NCI-H1694 treated with DMSO at 0.1 percent for 48 hours (cell line): ENCODE measurements at places on chromosomes 4 and X.
A peak's percentile ranks its signal among the peaks of the same experiment; 100 is the strongest.

DNA sequence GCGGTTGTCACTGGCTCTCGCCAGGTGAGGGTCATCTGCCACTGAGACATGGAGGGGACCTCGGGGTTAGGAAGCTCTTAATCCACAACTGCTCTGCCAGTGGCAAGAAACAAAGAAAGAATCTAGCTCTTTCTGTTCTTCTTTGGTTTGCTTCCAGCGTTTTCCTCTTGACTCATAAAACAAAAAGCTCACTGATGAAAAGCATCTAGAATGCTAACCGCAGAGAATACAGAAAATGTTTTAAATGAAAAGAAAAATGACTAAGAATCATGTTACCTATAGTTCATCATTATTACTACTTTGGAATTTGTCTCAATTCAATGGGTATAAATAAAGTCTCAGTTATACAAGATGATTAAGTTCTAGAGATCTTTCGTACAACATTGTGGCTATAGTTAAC, 274.8 kb upstream of the TENM3 start:
- DNase-seq = no peak

GRCh38 chrX:56987741-56988140, 7.6 kb downstream of the SPIN3 start:
- no peak for DNase-seq

GRCh38 chrX:154967603-154968002, 54.9 kb downstream of the F8 start:
- no peak for DNase-seq

DNA sequence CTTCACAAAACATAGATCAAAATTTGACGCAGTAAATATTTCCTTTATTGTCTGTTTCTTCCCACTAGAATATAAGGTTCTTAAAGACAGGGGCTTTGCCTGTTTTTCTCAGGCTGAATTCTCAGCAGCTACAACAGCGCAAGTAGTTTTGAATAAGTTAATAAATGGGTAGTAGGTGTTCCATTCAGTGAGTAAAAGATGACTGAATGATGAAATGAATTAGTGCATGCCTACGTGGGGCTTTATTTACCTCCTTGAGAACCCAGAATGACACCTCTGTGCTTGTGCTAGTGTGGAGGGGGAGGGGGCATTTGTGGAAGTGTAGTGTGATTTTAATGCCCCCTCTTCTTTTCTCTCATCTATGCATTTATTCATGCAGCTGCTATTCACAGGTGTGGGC, 278.9 kb downstream of the FBXW7 start:
- DNase-seq = no peak

DNA sequence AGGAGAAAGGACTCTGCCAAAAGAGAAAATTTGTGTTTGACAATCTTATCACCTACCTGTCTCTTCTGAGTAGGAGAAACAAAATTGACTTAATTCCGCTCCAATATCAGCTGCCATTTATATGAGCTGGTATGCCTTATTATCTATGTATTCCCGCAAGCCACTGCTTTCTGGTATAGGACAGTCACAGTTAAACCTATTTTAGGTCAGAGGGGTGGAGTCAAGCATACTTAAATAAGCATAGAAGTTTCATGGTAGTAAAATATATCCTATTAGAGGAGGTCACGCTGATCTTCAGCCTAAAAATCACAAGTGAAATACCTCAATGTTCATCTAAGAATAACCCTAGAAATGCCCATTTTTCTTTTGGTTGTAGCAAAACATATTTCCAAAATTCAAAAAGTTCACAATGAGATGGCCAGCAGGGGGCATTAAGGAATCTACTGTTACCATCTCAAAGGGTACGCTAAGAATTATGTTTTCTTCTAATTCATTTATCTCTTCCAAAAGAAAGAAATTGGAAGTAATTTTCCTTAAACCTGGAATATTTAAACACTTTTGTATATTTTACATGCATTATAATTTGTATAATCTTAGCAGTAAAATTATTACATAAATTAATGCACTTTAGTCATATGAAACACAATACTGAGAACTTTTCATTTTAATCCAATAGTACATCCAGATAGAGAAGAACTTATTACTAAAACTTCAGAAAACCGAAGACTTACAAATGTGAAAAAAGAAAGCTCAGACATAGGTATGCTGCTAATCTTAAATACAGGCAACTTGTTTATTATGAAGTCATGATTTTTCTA, 10.5 kb downstream of the PPAT start:
- peak; percentile 5 for DNase-seq

DNA sequence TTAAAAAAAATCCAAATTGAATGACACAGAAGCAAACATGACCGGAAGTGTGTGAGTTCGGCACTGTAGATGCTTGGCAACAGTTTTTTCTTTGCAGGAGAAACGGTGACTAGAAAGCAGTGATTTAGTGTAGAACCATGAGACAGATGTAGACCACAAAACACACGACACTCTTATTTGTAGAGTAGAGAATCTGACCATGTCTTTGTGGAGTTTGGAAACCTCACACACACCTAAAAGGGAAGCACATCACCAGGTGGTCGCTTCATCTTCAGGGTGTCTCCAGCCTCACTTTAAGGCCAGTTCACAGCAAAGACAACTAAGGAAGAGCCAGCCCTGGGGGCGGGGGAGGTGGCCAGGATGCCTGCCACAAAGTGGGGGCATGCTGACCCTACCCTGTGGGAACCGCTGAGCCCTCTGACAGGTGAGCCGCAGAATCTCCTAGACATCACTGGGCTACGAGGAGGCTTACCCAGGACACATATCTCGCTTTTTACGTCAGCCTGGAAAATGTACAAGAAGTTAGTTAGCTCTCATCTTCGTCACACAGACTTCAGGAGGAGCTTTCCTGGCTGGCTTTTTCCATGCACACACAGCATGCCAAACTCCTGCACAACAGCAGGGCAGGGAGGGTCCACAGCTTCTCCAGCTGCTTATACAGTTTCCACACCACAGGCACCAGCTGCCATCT, 64.4 kb upstream of the PDLIM3 start:
- no peak for DNase-seq

DNA sequence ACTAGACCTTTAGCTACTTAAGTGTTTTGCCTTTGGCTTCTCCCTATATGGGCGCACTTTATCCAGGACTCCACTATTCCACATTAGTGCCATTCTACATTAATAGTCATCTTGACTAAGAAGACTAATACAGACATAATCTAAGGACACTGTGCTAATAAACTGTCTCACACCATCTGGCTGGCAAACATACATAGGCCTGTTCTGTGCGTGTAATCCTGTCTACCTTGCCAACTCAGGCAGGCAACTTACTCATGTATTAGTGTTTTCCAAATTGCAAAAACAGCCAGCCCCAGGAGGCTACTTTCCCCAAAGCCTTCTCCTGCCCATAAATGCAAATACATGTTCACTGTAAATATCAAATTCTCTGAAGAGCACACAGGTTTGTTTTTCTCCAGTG, 587.3 kb downstream of the TMA16 start:
- no peak for DNase-seq
